ENCODE measurements at places on chromosomes 5 and 9.

- no peak for DNase-seq
Measured at GRCh38 chr5:23026252-23027170, 173.4 kb upstream of the CDH12 start.

- DNase-seq, result no peak
Measured at GRCh38 chr9:77375956-77376532, 198.7 kb downstream of the VPS13A start.

- DNase-seq, result no peak
Measured at GRCh38 chr5:170046241-170046640, 59.5 kb upstream of the FOXI1 start.

DNA sequence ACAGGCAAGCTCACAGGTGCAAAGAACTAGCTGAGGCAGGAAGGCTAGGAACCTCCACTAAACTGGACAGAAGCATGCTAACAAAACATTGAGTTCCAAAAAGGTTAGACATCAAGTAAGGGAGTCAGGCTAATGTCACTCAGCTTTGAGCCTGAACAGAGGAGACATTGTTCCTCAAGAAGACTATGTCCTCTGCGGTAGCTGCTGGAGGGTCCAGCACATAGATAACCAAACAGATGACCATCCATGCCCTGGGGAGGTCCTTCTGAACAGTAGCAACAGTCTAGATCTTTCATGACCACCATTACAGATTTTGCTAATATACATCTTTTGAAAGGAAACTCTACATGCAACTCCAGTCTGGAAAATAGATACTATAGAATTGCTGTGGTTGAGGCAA is 57.7 kb downstream of the CYSTM1 start:
- no peak for DNase-seq

DNA sequence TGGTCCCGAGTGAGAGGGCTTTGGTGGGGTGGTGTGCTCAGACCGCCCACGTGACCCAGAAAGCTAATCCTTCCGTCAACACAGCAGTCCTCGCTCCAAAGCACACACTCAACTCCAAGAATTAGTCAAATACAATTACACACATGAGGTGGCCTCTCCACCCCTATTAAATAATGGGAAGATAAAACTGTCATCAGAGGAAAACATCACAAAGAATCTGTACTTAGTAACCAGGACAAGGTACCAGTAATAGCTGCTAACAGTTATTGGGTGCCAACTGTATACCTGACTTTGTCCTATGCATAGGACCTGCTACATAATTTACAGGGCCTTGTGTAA is 222.8 kb downstream of the HSPA4 start:
- DNase-seq, result no peak

DNA sequence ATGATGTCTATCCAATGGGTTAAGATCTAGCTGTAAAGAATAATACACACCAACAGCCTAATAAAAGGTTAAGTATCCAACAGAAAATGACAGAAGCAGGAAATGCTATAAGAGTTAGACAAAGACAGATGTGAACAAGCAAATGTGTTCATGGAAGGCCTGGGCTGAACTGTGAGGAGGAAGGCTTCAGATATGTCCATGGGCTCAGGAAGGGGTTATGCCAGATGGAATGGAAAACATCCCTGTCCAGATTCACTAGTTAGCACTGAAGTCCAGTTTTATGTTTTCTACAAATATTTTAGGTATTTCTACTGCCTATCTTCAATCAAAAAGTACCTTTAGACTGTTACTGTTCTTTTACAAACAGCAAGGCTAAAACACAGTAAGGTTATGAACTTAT is 27.1 kb downstream of the ERAP1 start:
- no peak for DNase-seq

- peak; percentile 35 for DNase-seq
Measured at GRCh38 chr5:150272531-150272930, 17.0 kb downstream of the CAMK2A start.

GRCh38 chr5:135033901-135034235 is at the start of gene PITX1:
TSS of gene PITX1 (minus strand) at chr5:135034228. CDS start at chr5:135033881, 347 bp downstream.
- DNase-seq, result no peak

DNA sequence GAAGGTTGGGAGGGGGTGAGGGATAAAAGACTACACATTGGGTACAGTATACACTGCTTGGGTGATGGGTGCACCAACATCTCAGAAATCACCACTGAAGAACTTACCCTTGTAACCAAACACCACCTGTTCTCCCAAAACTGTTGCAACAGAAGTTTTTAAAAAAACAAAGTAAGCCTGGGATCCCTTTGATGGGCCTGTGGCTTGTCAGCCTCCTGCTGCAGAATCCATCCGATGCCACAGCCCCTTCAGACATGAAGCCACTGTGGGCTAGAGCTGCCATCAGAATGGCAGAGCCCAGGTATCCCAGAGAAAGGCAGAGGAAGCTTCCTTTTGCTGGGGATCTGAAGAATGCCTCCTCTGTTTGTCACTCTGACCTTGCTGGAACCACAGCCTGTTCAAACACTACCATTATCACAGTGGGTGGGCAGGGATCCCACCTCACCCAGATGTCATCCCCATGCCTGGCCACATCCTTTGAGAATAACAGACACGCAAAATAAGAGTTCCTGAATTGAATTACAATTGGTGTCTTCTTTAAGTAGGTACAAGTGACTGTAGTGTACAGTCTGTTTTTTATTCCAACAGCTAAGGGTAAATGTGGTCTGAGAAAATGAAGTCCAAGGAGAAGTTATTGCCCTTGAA is 78.1 kb upstream of the DIRAS2 start:
- DNase-seq, result no peak

DNA sequence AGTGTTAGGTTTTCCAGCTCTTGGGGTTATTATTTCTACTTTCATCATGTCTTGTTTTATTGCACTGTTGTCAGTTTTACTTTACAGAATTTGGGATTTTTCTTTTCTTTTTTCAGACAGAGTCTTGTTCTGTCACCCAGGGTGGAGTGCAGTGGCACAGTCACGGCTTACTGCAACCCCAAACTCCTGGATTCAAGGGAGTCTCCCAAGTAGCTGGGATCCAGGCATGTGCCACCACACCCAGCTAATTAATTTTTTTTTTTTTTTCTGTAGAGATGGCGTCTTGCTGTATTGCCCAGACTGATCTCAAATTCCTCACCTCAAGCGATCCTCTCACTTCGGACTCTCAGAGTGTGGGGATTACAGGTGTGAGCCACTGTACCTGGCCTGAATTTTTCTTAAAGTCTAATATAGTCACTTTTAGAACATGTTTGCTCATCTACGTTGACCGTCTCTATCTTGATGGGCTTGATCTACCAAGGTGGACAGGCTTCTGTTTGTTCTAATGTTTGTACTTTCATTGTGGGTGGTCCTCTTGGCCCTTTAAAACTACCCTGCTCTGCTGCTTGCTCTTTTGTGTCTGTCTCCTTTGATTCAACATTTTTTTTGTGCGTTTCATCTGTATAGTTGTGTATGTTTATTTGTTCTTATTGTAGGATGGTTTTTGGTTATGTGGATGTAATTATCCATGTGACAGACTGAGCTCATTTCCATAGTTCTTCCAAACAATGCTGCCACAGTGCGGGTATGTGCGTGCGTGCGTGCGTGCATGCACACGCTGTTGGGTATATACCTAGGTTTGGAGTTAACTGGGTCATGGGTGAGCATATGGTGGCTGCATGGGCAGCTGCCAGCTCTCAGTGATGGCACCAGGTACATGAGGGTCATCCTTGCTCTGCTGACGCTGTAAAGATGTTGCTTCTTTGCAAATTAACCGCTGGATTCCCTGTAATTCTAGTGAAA is 18.1 kb downstream of the PRRC2B start:
- DNase-seq, result no peak

DNA sequence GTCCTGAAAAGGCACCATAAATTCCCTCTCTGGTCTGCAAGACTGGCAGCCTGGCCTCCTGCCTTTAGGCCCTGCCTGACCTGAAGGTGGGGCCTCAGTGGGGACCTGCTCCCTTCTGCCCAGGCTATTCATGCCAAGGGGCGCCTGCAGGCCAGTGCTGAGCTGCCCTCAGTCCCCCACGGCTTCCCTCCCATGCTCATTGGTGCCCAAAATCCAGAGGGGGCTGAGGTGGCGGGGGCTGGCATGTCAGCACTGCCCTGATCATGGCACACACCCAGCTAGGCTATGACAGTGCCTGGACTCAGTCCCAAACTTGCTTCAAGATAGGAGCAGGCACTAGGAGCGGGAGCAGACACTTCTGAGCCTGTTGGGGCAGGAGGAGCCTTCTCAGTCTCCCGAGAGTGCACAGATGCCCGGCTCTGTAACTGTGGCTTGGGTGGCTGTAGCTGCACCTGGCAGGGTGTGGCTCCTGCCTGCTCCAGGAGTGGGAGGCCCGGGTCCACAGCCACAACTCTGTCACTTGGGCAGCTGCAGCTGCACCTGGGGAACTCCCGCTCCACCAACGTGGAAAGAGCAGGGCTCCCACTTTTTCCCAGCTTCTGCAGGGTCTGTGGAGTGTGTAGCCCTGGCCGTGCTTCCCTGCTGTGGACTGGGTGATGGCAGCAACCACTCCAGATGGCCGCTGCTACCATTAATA is 49.0 kb downstream of the NDUFAF2 start:
- DNase-seq, result no peak

GRCh38 chr5:108634010-108634616 is 113.6 kb upstream of the FER start:
- DNase-seq, result no peak

DNA sequence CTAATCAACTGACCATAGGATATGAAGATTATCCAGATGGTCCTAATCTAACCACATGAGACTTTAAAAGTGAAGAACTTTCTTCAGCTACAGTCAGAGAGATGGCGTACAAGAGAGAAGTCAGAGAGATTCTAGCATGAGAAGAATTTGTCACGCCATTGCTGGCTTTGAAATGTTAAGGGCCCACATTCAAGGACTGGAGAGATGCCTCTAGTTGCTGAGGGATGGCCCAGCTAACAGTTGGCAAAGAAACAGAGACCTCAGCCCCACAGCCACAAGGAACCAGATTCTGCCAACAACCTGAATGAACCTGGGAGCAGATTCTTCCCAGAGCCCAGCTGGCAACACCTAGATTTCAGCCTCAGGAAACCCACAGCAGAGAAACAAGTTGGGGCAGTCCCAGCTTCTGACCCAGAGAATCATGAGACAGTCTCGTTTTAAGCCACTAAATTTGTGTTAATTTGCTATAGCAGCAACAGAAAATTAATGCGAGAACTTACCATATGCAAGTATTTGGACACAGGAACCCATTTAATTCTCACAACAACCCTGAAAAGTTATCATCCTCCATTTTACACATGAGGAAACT is 132.0 kb downstream of the MLLT3 start:
- DNase-seq, result no peak

DNA sequence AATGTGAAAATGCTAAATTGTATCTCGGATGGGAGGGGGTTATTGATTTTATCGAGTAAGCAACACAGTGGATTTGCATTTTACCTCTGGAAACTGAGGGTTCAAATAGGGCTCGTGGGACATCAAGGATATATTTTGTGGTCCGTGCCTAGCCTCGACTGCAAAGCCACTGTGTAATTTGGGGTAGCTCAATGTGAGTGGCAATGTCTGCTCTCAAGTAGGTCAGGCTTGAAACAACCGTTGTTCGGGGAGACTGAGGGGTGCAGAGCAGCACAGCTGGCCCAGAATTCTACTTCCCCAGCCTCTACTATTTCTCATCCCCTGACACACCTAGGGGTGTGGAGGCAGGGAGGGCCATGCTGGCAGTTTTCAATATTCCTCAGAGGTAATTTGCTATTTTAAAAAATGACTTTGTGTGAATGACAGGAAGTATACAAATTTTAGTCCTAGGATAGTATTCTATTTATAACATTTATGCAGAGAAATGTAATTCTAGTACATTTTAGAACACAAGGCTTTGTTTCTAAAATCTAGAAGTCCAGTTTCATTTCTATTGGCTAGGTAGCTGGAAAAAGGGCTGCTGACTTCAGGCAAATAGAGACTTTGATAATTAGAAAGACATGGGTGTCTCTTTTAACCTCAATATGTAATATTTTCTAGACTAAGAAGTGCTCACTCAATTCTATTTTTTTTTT is 1.4 kb upstream of the DAB2 start:
- no peak for DNase-seq

GRCh38 chr9:109401990-109402318 is 81.1 kb upstream of the EPB41L4B start:
- no peak for DNase-seq

DNA sequence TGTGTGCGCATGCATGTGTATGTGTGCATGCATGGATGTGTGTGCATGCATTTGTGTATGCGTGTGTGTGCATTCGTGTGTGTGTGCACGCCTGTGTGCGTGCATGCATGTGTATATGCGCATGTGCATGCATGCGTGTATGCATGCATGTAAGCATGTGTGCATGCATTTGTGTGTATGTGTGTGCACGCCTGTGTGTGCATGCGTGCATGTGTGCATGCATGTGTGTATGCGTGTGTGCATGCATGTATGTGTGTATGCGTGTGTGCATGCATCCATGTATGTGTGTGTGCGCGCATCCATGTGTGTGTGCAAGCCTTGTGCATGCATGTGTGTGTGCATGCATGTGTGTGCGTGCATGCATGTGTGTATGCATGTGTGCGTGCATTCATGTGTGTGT is 276.8 kb downstream of the PBX3 start:
- DNase-seq, result no peak

- no peak for DNase-seq
Measured at GRCh38 chr5:44809215-44809955, 638 bp downstream of the MRPS30 start.

DNA sequence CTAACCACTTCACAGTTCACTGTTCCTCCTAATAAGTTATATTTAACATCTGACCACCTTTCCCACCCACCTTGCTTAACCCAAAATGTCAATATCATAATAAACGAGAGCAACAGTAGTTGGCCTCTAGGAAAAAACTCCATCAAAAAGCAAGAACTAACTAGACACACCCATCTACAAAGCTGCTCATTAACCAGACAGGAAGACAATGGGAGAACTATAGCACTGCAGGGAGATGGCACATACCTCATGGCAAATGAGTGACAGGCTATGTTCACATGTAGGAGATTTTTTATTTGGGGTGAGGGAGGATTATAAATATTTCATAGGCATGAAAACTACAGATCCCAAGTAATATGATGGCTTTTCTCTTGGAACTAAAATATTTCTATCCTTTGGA is 23.6 kb upstream of the CDK5RAP2 start:
- no peak for DNase-seq

- no peak for DNase-seq
Measured at GRCh38 chr5:172697123-172698121, 56.4 kb downstream of the NEURL1B start.

- no peak for DNase-seq
Measured at GRCh38 chr5:148976569-148977381, 86.1 kb downstream of the SH3TC2 start.

GRCh38 chr5:134085411-134085810 is 29.1 kb upstream of the TCF7 start:
- no peak for DNase-seq

DNA sequence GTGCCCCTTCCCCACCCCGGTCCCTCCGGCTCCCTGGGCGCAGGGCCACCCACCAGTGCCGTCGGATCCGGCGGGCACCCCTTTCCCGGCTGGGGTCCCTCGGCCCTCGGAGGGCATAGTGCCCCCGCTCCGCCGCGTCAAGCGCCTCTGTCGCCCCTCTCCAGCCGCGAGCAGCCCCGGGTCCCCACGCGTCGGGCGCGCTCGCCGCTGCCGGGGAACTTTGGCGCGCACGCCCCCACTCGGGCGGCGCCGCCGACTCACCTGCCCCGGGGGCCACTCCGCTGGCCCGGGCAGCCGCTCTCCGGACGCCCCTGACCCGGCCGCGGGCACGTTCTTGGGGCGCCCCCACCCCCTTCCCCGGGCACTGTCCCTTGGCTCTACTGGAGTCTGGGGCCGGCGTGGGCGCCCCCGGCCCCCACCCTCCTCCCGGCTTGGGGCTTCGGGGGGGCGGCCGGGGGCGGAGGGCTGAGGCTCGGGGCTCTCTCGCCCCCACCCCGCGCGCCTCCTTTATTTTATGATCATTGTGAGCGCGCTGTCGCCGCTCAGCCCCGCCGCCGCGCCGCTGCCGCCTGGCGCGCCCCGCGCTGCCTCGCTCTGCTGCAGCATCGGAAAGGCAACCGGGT is 1.1 kb upstream of the FAM78A start:
- DNase-seq, result no peak

All from iPS DF 19.7 (cell line).